Naive B cell (primary cell): ENCODE measurements at places on chromosomes 4 and X. TPM values are rescaled to one million over a fixed set of nuclear protein-coding genes. Genes with fewer than 3 reads are reported as not detected.

GRCh38 chrX:110228453-110228852 lies 89.4 kb downstream of the AMMECR1 start:
- DNase-seq: no peak

DNA sequence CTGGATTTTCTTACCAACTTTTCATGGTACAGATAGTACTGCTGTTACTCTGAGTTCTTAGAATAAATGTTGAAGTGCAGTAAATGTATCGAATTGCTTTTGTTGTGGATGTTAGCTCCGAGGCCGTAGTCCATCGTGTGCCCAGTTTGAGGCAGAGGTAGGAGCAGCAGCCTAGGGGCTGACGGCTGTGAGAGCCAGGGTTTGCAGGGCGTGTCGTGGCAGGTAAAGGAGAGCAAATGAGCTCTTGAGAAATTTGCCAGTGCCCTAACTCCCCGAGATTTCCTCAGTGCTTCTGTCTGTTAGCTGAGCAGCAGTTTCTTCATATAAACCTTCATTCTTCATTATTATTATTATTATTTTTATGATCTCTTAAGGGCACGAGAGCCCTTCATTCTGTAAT lies 21.6 kb downstream of the PRIMPOL start:
- no peak for DNase-seq

- no peak for DNase-seq
These were observed 81.8 kb downstream of the FRYL start for GRCh38 chr4:48698029-48698971.

GRCh38 chr4:2981256-2981819 lies 18.0 kb downstream of the GRK4 start:
- DNase-seq: no peak

- no peak for DNase-seq
These were observed 13.3 kb downstream of the MPP1 start for GRCh38 chrX:154791939-154792338.

GRCh38 chr4:2806390-2807355 lies 13.8 kb downstream of the SH3BP2 start:
- DNase-seq: peak; percentile 73

DNA sequence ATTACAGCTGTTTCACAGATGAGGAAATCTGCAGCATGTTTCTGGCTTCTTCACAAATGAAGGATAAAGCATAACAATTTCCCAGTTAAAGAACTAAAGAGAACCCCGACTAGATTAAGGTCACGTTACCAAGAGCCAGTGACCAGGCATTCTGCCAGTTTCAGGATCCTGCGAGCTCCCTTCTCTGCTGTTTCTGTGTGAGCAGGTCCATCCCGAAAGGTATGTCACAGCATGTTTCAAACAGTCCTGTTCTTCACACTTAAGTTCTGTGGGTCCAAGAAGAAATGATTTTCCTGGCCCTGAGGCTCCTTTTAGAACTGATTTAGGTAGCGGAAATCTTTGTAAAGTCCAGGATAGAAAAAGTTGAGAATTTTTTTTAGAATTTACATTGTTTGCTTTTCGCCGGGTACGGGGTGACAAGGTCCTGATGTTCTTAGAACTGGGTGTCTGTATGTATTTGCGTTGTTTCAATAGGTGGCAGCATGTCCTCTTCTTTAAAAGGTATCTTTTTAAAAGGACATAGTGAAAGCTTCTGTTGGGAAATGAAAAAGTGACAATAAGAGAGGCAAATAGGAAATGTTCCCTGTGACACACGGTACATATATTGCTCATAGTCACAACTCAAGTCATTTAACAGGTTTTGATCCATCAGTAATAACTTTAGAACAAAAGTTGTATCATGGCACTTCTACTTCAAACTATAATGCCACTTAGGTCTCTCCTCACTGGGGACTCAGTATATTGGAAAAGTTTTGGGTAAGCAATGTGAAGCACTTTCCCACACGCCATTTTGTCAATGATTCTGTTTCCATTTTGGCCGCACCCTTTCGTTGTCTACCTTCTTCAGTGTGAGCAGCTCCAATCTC lies 18.4 kb downstream of the IL21 start:
- no peak for DNase-seq

Gene G6PD
- 4.7 TPM for polyA plus RNA-seq

- DNase-seq: no peak
These were observed 443.7 kb upstream of the ATOH1 start for GRCh38 chr4:93384887-93385286.
